Stimulated activated CD4-positive, alpha-beta T cell treated with anti-CD3 and anti-CD28 coated beads, Interleukin-4, amount 100 ng/mL, for 1 hour (primary cell): ENCODE measurements at places on chromosomes 3 and 15.
A peak's percentile ranks its signal among the peaks of the same experiment; 100 is the strongest.

- DNase-seq: no peak
These were observed 3.9 kb downstream of the CIAO2A start for GRCh38 chr15:64089543-64090280.

- no peak for DNase-seq
These were observed 40.7 kb upstream of the CHST2 start for GRCh38 chr3:143078883-143079282.

GRCh38 chr3:194184265-194184751, 48.4 kb downstream of the HES1 start:
- no peak for DNase-seq

GRCh38 chr3:103025880-103026279, 591.1 kb downstream of the ZPLD1 start:
- no peak for DNase-seq

- DNase-seq: no peak
These were observed 43.4 kb downstream of the HCN4 start for GRCh38 chr15:73325191-73325861.

DNA sequence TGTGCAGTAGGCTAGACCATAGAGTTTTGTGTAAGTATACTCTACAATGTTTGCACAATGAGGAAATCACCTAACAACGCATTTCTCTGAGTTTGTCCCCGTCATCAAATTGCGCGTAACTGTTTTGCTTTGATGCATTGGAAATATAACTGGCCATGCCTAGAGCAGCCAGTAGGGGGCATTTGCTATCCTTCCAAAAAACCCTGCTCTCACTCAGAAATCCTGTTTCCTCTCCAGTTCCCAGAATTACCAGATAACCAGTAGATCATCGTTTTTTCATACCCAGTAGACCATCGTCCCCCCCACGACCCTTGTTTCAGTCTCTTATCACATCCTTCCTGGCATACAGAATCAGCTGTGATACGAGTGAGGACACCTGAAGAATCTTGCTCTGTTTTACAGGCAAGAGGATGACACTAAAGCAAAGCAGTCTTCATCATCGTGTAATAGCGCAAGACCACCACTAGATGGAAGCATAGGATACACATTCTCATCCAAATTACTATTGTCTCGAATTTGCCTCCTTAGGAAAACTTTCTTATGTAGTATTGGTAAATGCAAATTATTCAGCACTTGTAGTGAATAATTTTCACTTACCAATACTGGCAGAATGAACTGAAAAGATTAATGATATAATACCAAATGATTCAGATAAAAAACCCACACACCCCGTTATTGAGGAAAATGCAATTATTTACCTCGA, 4.4 kb upstream of the GABRR3 start:
- peak; percentile 59 for DNase-seq

DNA sequence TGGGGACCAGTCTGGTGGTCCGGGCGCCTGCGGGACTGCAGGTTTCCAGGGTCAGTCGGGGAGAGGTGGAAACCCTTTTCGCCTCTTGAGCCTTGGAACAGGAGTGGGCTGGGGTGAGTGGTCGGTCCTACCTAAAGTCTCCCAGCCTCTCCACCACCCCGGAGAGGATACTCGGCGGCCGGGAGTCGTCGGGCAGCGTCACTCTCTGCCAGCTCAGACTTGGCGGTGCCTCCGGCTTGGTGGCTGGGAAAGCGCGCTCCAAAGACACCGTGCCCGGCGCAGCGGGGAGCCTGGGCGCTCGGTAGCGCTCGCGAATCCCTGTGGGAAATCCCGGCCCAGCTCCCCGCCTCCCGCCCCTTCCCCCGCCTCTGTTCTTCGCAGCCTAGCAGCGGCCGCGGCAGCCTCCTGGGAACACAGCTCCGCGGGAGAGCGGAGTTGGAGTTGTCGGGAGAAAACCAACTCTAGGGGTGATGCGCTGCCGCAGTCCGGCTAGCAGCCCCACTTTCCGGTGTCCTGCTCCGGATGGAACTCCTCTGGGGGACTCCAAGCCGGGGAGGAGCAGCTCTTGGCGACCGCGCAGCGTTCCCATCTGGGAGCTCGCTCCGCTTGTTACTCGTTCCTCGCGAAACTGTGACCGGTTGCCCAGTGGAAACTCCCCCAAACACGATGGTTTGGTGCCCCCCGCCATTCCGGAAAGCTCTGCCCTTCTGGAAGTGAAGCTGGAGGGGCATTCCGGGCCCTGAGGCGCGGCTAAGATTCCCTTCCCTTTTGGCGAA, 1.4 kb downstream of the EPHB1 start:
- no peak for DNase-seq

DNA sequence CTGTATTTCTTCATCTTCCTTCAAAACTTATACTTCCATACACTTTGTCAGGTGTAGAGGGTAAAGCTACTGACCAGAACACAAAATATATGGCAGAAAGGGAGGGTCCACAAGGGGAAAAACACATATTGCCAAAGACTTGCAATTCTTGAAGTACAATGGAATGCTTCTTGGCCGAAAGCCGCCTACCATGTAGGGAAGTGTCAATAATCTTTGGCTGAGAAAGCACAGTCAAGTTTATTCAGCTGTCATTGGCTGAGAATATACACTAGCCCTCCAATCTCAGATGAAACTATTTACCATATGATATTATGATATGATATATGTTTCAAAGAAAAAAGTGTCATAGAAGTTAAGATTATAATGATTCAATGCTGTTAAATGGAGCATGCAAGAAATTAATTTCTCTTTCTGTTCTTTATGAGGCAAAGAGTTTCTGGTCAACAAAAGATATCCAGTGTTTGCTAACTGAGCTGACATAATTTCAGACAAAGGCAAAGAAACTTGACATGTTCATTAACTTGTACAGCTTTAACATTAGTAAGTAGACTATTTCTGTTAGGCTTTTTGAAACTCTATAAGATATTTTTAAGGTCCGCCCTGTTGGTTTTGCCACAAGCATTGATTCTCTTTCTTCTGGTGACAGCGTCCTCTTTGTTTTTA, 89.0 kb upstream of the LPP start:
- no peak for DNase-seq

GRCh38 chr15:23687143-23687470, at the start of gene NDN:
NDN (minus strand) TSS chr15:23687305; CDS start chr15:23687217, 88 bp downstream.
- no peak for DNase-seq

GRCh38 chr3:156728267-156728985, 54.0 kb downstream of the TIPARP start:
- DNase-seq: no peak

DNA sequence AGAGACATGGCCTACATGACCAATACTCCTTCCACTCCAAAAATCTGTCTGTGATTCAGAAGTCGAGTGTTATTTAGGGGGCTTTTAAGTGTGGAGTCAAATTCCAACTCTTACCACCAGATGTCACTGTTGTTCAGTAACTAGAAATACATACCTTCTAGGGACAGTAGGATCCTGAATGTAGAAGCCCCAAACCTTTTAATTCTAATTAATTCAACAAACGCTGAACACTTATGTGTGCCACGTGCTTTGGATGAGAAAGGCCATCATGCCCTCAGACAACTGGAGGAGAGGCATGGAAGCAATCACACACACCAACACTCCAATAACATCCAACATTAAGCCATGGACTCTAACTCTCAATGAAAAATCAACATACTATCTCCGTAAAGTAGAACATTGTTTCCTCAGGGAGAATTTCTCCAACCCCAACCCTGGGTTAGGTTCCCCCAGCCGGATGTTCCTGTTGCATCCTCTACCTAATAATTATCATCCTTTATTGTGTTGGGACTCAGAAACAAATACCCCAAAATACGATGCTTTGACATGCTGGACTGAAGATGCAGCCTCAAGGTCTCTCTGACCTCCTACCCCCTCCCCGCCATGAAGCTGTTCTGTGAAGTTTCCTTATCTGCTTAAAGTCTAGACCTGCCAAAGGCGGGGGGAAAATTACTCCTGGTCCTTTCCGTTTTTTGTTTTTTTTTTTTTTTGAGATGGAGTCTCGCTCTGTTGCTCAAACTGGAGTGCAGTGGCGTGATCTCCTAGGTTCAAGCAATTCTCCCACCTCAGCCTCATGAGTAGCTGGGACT, 8.0 kb upstream of the CCDC13 start:
- no peak for DNase-seq

GRCh38 chr3:72517336-72517735, 330.9 kb downstream of the SHQ1 start:
- no peak for DNase-seq

DNA sequence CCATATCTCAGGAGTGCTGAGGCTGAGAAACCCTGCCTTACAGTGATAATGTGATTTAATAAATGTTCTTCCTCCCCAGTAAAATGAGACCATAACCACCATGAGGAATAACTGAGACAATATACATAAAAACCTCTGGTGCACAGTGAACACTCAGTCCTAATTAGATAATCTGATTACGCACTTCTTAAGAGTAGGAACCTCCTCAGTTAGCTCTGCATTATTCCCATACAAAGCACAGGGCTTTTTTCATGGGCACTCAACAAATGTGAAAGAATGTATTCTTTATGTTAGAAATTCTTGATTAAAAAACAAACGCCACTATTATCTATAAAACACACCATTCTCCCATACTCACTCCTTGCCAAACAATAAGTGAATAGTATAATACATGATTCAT, 97.0 kb downstream of the TNIK start:
- no peak for DNase-seq

DNA sequence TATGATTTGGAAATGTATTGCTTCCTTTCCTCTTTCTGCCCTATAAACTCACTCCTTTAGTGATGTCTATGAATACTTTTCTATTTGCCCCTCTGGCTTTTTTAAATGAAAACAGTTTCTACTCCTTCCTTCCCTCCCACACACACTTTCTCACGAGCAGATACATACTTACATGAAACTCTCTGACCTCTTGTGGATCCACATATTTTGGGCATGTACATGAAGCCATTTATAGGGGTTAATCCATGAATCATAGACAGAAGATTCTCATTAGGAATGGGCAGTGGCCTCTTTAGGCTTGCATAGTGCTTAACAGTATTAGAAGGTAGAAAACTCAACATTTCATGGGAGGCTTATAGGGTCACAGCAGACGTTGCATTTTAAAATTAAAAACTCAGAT, 24.8 kb downstream of the ANAPC13 start:
- DNase-seq: no peak

DNA sequence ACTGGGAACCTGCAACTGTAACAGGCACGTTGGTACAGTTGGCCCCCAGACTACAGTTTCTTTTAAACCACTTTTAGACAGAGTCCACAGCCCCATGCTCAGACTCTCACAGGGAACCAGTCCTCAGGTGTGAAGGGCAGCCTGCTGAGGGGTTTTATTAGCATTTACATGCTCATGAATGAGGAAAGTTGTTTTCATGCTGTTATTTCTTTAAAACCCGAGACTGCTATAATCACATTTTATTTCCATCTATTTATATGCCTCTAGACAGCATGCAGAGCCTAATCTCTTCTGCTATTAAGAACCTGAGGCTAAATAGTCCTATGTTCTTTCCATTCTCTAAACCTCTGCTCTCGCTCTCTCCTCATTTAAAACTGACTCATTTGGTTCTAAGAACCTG, 26.3 kb upstream of the FSIP1 start:
- DNase-seq: no peak

DNA sequence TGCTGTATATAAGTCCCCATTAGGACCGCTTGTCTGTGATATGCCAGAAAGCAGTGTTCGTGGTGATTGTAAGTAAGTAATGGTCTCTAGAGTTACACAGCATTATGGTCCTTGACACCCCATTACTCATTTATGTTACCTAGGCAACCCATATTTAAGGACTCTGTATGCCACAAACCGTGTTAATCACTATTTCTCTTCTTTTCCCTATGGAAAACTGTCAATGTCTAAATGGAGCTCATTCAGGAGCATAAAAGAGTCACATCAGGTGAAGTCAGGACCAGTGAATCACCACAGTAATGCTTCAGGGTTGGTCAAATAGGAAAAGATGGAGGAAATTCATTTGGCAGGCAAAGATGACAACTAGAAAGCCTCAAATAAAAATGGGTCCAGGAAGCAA, 146.6 kb upstream of the PEX5L start:
- DNase-seq: no peak

GRCh38 chr3:12455740-12456139, 28.5 kb upstream of the TSEN2 start:
- no peak for DNase-seq

DNA sequence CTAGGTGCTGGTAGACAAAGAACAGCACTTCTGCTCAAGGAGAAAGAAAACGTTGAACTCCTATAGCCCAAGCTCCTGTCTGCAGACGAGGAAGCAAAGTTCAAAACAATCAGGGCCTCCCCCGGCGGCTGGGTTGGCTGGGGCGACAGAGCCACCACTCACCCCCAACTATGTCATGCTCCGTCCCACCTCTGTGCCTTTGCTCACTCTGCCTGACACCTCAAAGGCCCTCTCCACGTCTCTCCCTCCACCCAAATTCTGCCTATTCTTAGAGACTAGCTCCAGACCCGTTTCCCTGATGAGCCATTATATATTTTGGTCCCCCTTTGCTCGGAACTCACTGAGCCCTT, 304.3 kb downstream of the TLE3 start:
- no peak for DNase-seq

- no peak for DNase-seq
These were observed 198.6 kb downstream of the KBTBD8 start for GRCh38 chr3:67196677-67197076.
